ENCODE measurements at places on chromosomes 4 and X. TPM values are rescaled to one million over a fixed set of nuclear protein-coding genes. Genes with fewer than 3 reads are reported as not detected.

GRCh38 chr4:173802662-173803022 lies 272.6 kb upstream of the HAND2 start:
- DNase-seq = no peak
- no peaks in the 10 kb centered on the region for H3K27me3 ChIP-seq
- no peak overlapping the region for H3K27ac ChIP-seq
- H3K36me3 ChIP-seq = no peaks in the 10 kb centered on the region
- H3K4me1 ChIP-seq = no peaks in the 10 kb centered on the region
- no peak overlapping the region for H3K4me3 ChIP-seq

Gene MXRA5
- total RNA-seq = not detected

GRCh38 chr4:1285790-1286553 lies 3.7 kb upstream of the MAEA start:
- peak; percentile 69 for DNase-seq
- H3K27ac ChIP-seq = no peak overlapping the region
- H3K4me1 ChIP-seq = peaks cover 7% of the 10 kb centered on the region
- no peak overlapping the region for H3K4me3 ChIP-seq
- no peaks in the 10 kb centered on the region for H3K36me3 ChIP-seq

GRCh38 chr4:139594591-139595185 lies 38.7 kb upstream of the SETD7 start:
- H3K27me3 ChIP-seq = peaks cover 3% of the 10 kb centered on the region
- H3K27ac ChIP-seq = no peak overlapping the region
- H3K4me3 ChIP-seq = no peak overlapping the region
- no peaks in the 10 kb centered on the region for H3K36me3 ChIP-seq
- H3K4me1 ChIP-seq = no peaks in the 10 kb centered on the region
- no peak for DNase-seq

Gene RADX
- total RNA-seq = 14.8 TPM

Gene NLRP2B
- not detected for total RNA-seq

Gene PRR32
- total RNA-seq = not detected

- no peak for DNase-seq
- no peak overlapping the region for H3K27ac ChIP-seq
- H3K27me3 ChIP-seq = no peaks in the 10 kb centered on the region
- H3K4me3 ChIP-seq = no peak overlapping the region
- peaks cover 9% of the 10 kb centered on the region for H3K36me3 ChIP-seq
These were observed 146.5 kb upstream of the MSX1 start for GRCh38 chr4:4712800-4713528.

All from activated naive CD4-positive, alpha-beta T cell treated with anti-CD3 and anti-CD28 coated beads for 36 hours (primary cell).